ENCODE measurements at places on chromosomes 7 and 10. TPM values are rescaled to one million over a fixed set of nuclear protein-coding genes. Genes with fewer than 3 reads are reported as not detected.
A peak's percentile ranks its signal among the peaks of the same experiment; 100 is the strongest.

Gene TCAF2
- total RNA-seq: 1.5 TPM

Gene OR2A5
- not detected for total RNA-seq

Gene PPP1R9A
- 3.3 TPM for total RNA-seq

Gene ABCB4
- total RNA-seq: 0.26 TPM

Gene HTR7
- 0.77 TPM for total RNA-seq

Gene GSTO2
- total RNA-seq: 2.1 TPM

Gene CCDC71L
- total RNA-seq: 39.1 TPM

Gene CYP2C8
- total RNA-seq: 0.17 TPM

DNA sequence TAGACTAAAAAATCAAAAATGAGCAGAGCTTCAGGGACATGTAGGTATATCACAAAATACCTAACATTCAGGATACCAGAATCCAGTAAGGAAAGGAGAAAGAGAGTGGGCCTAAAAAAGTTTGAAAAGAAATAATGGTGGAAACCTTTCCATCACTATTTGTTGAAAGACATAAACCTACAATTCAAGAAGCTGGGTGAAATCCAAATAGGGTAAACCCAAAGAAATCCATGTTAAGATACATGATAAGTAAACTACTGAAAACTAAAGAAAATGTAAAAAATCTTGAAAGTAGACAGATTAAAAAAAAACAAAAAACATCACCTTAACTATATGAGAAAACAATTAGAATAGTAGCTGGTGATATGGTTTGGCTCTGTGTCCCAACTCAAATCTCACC, 76.7 kb upstream of the COMTD1 start:
- H3K27me3 ChIP-seq: no peaks in the 10 kb centered on the region
- DNase-seq: no peak
- no peak overlapping the region for H3K27ac ChIP-seq
- H3K4me3 ChIP-seq: no peak overlapping the region
- H3K4me1 ChIP-seq: no peaks in the 10 kb centered on the region

- no peaks in the 10 kb centered on the region for H3K36me3 ChIP-seq
- no peak overlapping the region for H3K27ac ChIP-seq
- no peak for DNase-seq
- H3K4me1 ChIP-seq: peaks cover 2% of the 10 kb centered on the region
- no peaks in the 10 kb centered on the region for H3K27me3 ChIP-seq
Observed at GRCh38 chr7:143518521-143518920, 40.8 kb downstream of the TAS2R41 start.

- no peaks in the 10 kb centered on the region for H3K36me3 ChIP-seq
- no peak overlapping the region for H3K27ac ChIP-seq
- H3K4me3 ChIP-seq: no peak overlapping the region
- peak; percentile 12 for DNase-seq
- peaks cover 5% of the 10 kb centered on the region for H3K27me3 ChIP-seq
Observed at GRCh38 chr10:66924674-66925345, 1.0 kb upstream of the LRRTM3 start.

GRCh38 chr7:26091933-26092332, 60.1 kb upstream of the NFE2L3 start:
- H3K27ac ChIP-seq: no peak overlapping the region
- H3K4me3 ChIP-seq: no peak overlapping the region
- DNase-seq: peak; percentile 8
- H3K27me3 ChIP-seq: no peaks in the 10 kb centered on the region

GRCh38 chr7:99372275-99373090, 2.0 kb upstream of the ARPC1B start:
- no peaks in the 10 kb centered on the region for H3K27me3 ChIP-seq
- no peak overlapping the region for H3K4me3 ChIP-seq
- H3K27ac ChIP-seq: no peak overlapping the region

DNA sequence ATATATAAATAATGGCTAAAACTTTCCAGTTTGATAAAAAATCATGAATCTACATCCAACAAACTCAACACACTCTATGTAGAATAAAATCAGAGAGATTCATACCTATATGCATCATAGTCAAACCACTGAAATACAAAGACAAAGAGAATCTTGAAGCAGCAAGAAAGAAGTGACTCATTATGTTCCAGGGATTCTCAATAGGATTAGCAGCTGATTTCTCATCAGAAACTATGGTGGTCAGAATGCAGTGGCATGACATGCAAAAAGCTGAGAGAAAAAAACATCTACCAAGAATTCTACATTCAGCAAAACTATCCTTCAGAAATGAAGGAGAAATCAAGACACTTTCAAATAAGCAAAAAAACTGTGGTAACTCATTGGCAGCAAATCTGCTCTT, 187.4 kb downstream of the RNLS start:
- no peaks in the 10 kb centered on the region for H3K36me3 ChIP-seq
- peak; percentile 31 for DNase-seq
- no peaks in the 10 kb centered on the region for H3K27me3 ChIP-seq
- H3K4me1 ChIP-seq: no peaks in the 10 kb centered on the region

- no peak overlapping the region for H3K4me3 ChIP-seq
- H3K27me3 ChIP-seq: no peaks in the 10 kb centered on the region
Observed at GRCh38 chr7:12269100-12269895, 58.2 kb downstream of the TMEM106B start.

- H3K36me3 ChIP-seq: no peaks in the 10 kb centered on the region
- no peak overlapping the region for H3K27ac ChIP-seq
- H3K4me3 ChIP-seq: no peak overlapping the region
- H3K27me3 ChIP-seq: no peaks in the 10 kb centered on the region
- H3K4me1 ChIP-seq: no peaks in the 10 kb centered on the region
Observed at GRCh38 chr7:56199639-56200038, 83.4 kb upstream of the NUPR2 start.

DNA sequence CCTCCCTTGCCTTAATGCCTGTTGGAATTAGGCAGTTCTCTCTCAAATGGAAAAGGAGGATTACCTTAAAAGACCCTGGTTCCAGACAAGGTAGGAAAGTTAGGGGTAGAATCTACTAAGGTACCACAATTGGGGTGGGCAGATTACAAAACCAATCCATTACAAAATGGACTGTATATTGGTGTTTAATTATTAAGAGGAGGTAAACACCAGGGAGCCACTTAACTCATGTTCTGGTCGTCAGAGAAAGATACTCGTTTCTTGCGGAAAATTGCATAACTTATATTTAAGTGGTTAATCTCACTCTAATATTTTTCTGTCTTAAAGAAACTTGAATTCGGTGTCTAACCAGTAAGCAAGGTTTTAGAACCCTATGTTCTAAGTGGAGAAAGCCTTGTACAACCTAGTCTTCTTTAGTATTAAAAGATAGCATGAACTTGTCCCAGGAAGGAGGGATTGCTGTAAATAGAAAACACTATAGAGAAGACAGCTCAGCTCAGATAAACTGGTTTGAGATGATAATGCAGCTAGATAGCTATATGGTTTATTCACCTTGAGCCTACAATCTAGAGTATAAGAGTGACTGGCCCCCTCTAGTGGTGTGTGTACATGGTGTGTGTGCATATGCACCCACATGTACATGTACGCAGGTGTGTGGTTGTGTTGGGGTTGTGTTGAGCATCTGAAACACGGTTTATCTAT, 58.0 kb upstream of the STRIP2 start:
- DNase-seq: peak; percentile 43
- no peaks in the 10 kb centered on the region for H3K4me1 ChIP-seq
- H3K36me3 ChIP-seq: no peaks in the 10 kb centered on the region
- H3K27ac ChIP-seq: no peak overlapping the region
- no peaks in the 10 kb centered on the region for H3K27me3 ChIP-seq

DNA sequence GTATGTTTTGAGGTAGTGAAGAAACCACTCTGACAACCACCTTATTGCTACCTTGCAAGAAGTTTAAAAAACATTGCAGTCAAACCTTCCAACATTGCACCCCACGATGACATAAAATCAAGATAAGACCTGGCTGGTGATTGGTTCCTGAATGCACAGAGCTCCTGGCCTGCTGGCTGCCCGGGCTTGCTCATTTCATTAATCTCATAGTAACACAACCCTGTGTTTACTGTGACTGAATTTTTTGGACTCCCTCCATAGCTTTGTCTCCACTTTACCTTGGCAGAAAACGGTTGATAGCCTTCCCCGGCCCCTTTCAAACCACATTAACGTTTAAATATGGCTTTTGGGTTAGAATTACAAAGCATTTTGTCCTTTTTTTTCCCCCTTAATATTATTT, 27.5 kb downstream of the VWA2 start:
- DNase-seq: peak; percentile 88
- no peak overlapping the region for H3K27ac ChIP-seq
- H3K4me1 ChIP-seq: peaks cover 12% of the 10 kb centered on the region
- no peaks in the 10 kb centered on the region for H3K36me3 ChIP-seq
- H3K27me3 ChIP-seq: no peaks in the 10 kb centered on the region
- no peak overlapping the region for H3K4me3 ChIP-seq

DNA sequence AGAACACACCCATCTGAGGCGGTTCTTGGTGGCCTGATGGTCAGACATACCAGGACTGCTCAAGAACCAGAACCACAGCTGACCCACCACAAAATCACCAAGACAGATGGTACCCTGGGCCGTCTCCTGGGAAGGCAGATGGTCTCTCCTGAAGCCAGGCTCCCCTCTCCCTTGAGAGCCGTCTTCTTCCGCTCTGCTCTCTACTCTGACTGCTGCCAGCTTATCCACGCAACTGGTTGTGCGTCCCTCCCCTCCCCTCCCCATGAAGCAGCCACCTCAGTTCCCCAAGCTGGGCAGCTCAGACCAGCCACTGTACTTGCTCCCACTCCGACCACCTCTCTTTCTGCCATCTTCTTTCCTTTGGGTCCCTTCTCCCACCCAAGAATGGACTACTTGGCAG, 14.0 kb downstream of the PDIA4 start:
- no peak overlapping the region for H3K27ac ChIP-seq
- DNase-seq: no peak
- no peaks in the 10 kb centered on the region for H3K4me1 ChIP-seq
- no peaks in the 10 kb centered on the region for H3K27me3 ChIP-seq
- no peak overlapping the region for H3K4me3 ChIP-seq

DNA sequence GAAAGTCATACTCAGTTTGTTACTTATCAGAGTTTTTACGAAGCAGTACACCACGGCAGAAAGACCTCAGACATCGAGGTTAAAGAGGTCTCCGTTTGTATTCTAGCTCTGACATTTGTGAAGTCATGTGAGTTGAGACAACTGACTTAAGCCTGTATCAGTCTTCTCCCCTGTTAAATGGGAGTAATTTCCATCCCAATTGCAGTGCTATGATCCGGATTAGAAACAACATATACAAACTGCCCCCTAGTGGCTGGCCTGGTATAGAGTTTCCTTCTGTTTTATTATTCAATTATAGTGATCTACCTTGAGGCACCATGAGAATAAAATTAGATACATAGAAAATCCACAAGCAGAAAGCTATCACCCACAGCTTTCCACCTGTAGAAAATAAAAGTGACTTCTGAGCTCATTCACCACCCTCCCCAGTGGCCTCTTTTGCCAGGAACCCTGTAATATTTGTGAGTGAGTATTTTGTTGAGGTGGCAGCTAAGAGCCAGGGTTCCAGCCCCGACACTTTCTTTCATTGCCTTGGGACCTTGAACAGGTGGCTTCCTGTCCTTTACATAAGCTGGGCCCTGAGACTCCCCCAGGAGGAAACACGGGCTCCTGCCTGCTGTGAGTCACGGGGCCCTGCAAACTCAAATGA, 607.2 kb upstream of the MGMT start:
- no peaks in the 10 kb centered on the region for H3K27me3 ChIP-seq
- H3K27ac ChIP-seq: no peak overlapping the region
- H3K36me3 ChIP-seq: no peaks in the 10 kb centered on the region

DNA sequence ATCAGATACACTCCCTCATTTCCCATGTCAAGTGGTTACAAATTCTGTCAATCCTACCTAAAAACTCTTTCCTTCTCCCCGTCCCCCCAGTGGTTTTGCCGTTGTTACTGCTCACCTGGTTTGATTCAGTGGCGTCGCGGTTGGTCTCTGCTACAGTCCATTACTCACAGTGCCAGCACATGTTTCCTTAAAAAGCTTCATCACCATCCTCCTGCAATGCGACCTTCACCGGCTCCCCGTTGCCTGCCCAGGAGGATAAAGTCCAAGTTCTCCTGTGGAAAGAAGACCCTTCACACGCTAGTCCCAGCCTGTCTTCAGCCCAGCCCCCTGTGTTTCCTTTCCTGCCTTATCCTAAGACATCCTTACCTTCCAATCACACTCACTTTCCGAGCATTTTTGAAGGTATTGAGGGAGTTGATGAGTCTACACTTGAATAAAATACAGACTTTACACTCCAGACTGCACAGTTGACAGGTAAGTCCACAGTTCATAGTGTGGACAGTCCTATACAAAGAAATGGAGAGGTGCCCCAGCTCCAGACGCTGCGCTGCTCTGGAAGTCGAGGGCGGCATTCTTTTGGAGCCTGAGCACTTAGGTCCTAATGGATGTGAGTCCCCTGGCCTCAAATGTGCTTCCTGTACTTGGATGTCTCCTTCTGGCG, 3.4 kb upstream of the LARP4B start:
- no peak for DNase-seq
- H3K4me1 ChIP-seq: no peaks in the 10 kb centered on the region
- no peak overlapping the region for H3K4me3 ChIP-seq

DNA sequence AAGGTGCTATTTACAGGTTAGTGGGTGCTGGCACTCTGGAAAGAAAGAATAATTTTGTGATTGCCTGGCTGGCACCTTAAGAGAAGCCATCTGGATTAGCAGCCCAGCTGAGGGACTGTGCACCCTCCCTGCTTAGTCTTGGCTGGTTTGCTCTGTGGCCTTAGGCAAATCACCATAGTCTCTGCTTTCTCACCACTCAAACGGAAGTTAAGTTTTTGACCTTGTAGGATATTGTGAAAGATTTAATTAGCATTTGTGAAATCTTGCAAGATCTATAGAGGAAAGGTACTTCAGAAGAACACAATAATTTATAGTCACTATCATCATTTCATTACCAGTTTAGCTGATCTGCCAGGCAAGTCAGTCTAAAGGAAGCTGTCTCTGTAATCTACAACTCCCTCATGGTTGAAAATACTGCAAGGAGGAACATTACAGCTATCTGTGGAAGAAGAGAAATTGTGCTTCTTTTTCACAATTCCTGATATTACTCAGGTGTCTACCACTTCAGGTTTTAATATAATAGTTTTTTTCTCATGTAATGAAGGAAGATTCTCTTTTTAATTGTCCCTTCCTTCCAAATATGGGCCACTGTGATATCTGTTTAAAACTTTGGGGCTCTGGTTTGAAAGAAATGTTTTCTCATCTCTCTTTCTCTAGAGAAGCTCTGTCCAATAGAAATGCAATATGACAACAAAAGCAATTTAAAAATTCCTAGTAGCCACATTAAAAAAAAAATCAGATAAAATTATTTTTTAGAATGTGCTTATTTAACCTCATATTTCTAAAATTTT, 219.6 kb downstream of the PTEN start:
- H3K4me1 ChIP-seq: peaks cover 14% of the 10 kb centered on the region
- no peak for DNase-seq
- no peaks in the 10 kb centered on the region for H3K27me3 ChIP-seq
- H3K27ac ChIP-seq: no peak overlapping the region
- no peak overlapping the region for H3K4me3 ChIP-seq
- H3K36me3 ChIP-seq: no peaks in the 10 kb centered on the region

- H3K4me3 ChIP-seq: no peak overlapping the region
- DNase-seq: no peak
- H3K27me3 ChIP-seq: no peaks in the 10 kb centered on the region
- no peaks in the 10 kb centered on the region for H3K4me1 ChIP-seq
- no peak overlapping the region for H3K27ac ChIP-seq
- no peaks in the 10 kb centered on the region for H3K36me3 ChIP-seq
Observed at GRCh38 chr10:7545261-7545660, 121.5 kb downstream of the ITIH5 start.
